ENCODE measurements at places on chromosomes 3 and 15.

DNA sequence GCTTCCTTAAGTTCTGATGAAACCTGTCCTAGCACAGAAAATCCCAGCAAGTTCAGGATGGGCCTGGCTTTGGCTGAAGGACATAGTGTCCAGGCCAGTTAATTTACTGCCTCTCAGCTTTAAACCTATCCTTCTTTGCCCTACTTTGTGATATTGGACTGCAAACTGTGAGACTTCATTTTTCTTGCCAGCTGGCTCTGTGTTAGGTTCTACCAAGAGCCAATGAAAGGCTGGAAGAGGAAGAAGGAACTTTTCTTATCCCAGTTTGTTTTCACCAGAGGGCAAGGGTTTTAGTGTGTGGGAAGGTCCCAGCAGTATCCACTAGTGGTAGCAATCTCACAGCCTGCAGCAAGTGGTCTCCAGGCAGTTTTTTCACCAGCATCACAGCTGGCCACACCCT lies 18.2 kb downstream of the DCUN1D1 start:
- DNase-seq: no peak

GRCh38 chr3:69791919-69792399 lies 52.7 kb downstream of the MITF start:
- DNase-seq: no peak

GRCh38 chr3:113461488-113461887 lies 20.2 kb upstream of the CFAP44 start:
- DNase-seq: no peak

- no peak for DNase-seq
Measured at GRCh38 chr3:120393243-120393642, 44.1 kb upstream of the LRRC58 start.

DNA sequence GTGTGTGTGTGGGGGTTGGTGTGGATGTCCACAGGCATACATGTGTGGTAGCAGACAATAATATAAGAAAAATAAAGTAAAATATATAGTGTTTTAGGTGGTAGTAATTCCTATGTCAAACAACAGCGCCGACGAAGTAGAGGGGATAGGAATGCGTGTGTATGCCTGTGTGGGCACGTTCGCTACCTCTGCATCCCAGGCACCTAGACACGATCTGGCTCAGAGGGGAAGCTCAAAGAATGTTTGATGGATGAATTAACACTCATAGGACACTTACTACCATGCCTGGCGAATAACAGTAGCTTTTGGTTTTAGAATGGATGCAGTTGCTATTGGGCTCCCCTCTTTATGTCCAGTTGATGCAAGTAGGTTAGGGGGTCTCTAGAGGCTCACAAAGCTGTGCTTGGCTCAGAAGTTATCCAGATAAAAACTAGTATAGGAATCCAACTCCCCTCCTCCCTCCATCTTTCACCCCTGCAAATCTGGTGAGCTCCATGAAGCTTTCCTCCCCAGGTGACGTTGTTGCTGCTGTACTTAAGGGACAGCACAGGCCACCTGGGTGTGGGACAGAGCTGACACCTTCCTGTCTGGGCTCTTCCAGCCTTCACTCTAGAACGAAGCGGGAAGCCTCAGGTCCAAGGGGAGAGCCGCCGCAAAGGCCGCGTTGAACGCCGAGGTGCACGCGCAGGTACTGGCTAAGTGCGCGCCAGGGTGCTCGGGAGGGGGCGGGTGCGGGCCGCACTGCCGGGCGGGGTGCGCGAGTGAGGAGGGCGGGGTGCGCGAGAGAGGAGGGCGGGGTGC lies 192.6 kb upstream of the LYSMD4 start:
- DNase-seq: no peak

- no peak for DNase-seq
Measured at GRCh38 chr15:101540480-101541239, 51.2 kb upstream of the PCSK6 start.

GRCh38 chr3:157294953-157295352 lies 135.0 kb upstream of the CCNL1 start:
- DNase-seq: no peak

GRCh38 chr3:23937296-23937695 lies 7.8 kb upstream of the NR1D2 start:
- no peak for DNase-seq

DNA sequence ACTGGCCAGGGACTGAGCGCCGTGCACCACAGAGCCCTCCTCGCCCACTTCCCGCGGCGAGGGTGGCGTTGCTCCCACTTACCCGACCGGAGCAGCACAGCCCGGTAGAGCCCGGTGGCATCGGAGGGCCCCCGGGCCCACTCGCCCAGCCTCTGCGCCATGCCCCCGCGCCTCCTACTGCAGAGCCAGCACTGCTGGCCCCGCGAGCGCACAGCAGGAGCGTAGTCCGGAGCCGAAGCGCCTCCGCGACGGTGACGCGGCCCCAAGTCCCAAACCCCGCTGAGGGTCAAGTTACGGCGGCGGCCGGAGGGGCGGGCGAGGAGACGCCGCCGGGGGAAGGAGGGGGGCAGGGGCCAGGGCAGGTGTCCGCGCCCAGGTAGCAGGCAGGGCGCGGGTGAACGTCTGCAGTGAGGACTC lies 9.6 kb upstream of the FAM107A start:
- DNase-seq: no peak

GRCh38 chr3:58880182-58880581 lies 169.6 kb downstream of the CFAP20DC start:
- DNase-seq: no peak

DNA sequence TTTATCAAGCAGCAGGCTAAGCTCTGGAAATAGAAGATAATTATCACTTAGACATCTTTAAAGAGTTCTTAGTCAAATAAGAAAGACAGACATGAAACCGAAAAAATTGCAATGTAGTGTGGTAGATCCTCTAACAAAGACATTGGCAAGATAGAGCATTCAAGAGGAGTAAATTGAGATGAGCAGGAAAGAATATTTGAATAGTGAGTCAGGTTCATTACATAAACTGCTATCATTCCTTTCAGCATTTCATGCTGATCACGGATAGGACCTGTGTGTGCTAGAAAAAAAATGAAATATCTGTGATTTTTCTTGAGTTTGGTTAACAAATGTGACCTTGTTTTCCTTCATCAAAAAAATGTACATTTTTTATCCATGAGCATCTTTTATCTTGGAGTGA lies 460.9 kb downstream of the OTOL1 start:
- DNase-seq: no peak

Measured in NCI-H1436 treated with DMSO at 0.1 percent for 48 hours (cell line).